NCI-H1105 treated with DMSO at 0.1 percent for 48 hours (cell line): ENCODE measurements at places on chromosomes 6 and 20.
A peak's percentile ranks its signal among the peaks of the same experiment; 100 is the strongest.

DNA sequence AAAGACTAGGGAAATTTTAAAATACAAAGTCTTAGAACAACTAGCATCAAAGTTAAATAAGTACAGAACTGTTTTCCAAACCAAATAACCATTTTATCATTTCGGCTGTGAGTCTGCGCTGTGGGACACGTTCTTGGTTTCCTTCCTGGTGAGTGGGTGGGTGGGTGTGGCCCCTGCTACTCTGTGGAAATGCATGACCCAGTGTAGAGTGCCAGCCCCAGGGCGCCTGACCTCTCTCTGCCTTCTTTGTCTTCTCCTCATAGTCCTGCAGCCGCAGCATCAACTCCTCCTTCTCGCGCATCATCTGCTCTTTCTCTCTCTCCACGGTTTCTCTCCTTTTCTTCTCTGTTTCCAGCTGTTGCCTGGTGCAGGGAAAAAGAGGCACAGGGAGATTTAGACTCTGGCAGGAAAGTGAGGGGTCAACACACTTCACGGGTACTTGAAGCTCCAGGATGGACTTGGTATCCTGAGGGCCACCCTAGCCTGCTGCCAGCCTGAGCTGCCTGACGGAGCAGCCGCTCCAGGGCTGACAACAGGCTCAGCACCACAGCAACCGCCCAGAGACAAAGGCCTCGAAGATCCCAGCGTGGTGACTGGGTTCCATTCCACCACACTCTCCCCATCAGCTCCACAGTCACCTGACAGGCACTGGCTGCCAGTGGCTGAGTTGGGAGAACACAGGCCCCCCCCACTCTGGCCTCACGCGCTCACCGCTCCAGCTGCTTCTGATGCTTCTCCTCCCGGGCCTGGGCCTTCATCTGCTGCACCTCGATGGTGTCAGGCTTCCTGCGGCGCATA, 48.4 kb downstream of the EZR start:
- DNase-seq: peak; percentile 43

- no peak for DNase-seq
These were observed 27.7 kb upstream of the EDN1 start for GRCh38 chr6:12262236-12263061.

GRCh38 chr6:116012471-116012949, 48.2 kb downstream of the FRK start:
- DNase-seq: no peak

- no peak for DNase-seq
These were observed 246.0 kb downstream of the EYA4 start for GRCh38 chr6:133487174-133487573.

DNA sequence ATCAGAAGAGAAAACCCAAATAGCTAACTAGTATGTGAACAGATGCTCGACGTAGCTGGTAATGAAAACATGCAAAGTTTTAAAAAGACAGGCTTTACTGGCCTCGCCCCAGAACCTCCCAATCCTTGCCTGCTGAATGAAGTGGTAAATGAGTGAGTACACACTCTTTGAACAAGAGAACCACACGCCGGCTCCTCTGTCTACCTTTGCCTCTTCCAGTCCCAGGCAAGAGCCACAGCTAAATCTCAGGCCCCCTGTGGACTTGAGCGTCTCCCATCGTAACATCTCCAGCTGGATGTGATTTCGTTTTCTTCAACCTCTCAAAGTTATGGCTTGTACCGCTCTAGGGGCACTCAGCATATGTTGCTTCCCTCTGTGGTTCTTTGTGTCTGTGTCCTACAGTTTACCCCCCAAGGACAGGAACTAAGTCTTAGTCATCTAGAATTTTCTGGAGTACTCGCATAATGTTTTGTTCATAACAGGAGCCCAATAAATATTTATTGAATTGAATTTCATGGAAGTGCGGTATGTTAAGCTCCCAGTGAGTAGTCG, 153.2 kb upstream of the TAB2 start:
- no peak for DNase-seq

GRCh38 chr6:18053555-18054445, 66.4 kb upstream of the KIF13A start:
- DNase-seq: no peak

GRCh38 chr6:75272145-75272840, 12.3 kb downstream of the TMEM30A start:
- peak; percentile 18 for DNase-seq

GRCh38 chr6:85579581-85579980, 14.1 kb downstream of the SNX14 start:
- DNase-seq: no peak

GRCh38 chr6:108779536-108780275, 68.5 kb upstream of the ARMC2 start:
- DNase-seq: no peak

DNA sequence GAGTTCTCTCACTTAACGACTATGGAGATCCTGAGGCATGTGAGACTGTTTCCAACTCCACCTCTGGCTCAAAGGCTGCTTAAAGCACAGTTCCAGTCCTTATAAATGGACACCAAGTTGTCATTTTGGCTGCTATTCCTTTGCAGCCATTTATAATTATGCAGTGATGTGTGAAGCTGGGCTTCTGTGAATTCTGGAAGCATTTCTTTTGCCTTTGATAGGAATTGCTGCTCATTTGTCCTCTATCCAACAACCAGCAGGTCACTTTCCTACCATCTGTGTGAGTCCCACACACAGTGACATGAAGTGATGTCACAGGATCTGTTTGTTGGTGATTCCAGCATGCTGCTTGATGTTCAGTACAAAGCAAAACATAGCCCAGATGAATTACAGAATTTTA, 28.5 kb upstream of the EFHC1 start:
- no peak for DNase-seq

DNA sequence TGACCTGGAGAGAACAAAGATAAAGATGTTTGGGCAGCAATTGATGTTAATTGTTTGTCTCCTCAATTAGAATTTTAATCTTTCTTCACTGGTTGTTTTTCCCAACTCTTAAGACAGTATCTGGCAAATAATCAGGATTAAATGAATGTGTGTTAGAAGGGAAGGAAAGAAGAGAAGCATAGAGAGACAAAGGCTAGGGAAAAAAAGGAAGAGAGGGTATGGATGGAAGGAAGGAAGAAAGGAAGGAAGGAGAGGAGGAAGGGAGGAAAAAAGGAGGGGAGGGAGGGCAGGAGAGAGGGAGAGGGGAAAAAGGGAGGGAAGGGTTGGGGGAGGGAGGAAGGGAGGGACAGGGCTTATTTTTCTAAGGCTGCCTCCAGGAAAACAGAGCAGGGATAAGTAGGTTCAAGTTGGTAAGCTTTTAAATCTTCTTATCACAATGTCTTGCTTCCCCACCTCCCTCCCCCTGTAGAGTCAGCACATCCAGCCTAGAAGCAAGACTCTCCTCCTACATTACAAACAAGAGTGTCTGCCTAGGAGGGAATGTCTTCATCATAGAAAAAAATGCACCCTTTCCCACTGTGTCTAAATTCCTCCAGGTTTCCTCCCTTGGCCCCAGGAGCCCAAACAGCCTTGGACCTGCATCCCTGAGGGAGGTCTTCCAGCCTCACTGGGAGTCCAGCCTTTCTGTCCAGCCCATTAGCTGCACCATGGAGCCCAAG, 447.8 kb upstream of the JARID2 start:
- DNase-seq: no peak

DNA sequence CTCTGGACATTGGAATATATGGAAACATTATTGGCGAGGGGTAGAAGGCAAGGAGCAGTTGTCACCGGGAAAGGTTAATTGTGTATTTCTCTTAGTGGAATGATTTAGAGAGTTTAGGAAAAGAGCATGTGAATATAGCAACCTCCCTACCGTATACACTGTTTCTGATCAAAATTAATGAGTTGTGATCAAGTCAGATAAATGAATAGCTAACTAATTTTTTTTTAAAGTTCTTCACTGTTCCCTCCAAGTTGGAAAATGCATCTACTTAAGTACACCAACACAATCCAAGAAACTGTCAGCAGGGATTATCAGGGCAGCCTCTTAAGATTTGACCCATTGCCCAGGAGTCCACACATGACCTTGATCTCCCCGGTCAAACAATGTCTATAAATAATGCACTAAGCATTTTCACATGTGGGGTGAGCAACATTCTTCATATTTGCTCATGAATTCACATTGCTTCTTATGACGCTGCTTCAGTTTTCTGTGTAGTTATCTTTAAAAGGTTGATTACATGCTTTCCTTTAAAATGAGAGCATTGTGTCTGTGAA, 680.8 kb upstream of the NRSN1 start:
- no peak for DNase-seq

GRCh38 chr20:58853976-58854637, 1.6 kb downstream of the GNAS start:
- no peak for DNase-seq

- no peak for DNase-seq
These were observed 19.1 kb upstream of the HLA-DQB1 start for GRCh38 chr6:32685603-32686002.

GRCh38 chr6:149200282-149200945, 117.1 kb upstream of the TAB2 start:
- DNase-seq: no peak

GRCh38 chr6:138227316-138227781, 9.1 kb upstream of the PBOV1 start:
- no peak for DNase-seq

DNA sequence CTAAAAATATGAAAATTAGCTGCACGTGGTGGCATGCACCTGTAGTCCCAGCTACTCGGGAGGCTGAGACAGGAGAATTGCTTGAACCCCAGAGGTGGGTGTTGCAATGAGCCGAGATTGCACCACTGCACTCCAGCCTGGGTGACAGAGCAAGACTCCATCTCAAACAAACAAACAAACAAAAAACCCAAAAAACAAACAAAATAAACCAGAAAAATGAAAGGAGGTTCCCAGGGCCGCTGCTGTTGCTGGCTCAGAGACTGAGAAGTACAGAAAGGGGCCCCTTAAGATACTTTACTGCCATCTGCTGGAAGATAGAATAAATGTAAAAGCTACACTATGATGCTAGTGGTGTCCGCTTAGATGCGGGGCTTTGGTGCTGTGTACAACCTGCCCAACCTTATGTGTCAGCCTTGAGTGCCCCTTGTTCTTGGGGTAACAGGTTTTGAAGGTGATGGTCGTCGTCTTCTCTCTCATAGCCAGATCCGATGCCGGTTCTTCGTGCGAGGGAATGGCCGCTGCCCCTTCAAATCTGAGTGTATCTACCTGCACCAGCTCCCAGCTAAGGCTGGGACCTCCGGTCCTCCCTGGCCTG, 2.8 kb upstream of the FANCE start:
- DNase-seq: peak; percentile 84

DNA sequence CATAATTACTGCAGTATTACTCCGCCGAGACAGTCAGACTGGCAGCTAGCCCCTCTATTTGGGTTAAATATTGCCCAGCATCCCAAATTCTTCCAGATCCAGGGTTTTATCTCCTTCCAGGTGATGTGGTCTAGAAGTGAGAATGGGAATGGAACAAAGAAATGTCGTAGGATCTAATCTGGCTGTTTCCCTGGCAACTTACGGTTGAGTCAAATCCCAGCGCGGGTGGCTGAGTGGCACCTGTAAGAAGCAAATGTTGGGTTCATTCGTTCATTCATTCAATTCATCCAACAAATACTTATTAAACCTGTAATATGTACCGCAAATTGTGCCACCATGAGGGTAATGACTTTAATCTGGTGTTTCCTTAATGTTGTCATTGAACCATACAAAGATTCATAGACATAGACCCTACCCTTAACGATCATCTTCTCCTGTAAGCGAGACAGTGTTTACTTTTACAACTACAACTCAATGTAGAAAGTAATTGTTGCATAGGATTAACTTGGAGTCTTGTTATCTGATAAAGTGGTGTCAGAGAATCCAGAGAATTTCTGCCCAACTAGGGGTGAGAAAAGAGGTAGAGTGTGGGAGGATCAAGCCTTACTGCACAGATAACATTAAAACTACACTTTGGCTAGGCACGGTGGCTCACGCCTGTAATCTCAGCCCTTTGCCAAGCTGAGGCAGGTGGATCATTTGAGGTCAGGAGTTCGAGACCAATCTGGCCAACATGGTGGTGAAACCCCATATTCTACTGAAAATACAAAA, 91.3 kb upstream of the ADGRF1 start:
- DNase-seq: no peak

- no peak for DNase-seq
These were observed 8.2 kb upstream of the RAE1 start for GRCh38 chr20:57342829-57343228.

- no peak for DNase-seq
These were observed 36.9 kb downstream of the CCN2 start for GRCh38 chr6:131914234-131914633.

DNA sequence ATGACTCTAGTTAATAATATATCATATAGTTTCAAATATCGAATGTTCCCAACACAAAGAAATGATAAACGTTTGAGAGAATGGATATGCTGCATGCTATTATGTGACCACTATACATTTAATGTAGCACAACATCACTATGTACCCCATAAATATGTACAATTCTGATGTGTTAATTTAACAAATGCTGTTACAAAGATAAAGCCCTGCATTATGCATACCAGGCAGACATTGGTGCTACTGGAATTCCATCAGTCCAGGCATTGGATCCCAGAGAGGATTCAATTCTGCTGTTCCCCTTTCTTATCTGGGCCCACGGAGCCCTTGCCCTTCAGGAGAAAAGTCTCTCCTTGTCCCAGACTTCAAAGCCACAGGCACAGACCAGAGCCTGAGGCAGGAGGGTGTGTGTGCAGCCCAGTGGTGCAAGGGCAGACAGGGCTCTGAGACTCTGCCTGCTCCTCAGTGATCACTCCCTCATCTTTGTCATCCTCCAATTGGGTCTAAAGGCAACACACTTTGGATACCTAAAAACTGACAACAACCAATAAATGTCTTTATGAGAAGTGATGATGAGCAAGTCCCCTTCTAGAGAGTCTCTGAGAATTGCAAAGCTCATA, 45.2 kb downstream of the PSMG4 start:
- no peak for DNase-seq

DNA sequence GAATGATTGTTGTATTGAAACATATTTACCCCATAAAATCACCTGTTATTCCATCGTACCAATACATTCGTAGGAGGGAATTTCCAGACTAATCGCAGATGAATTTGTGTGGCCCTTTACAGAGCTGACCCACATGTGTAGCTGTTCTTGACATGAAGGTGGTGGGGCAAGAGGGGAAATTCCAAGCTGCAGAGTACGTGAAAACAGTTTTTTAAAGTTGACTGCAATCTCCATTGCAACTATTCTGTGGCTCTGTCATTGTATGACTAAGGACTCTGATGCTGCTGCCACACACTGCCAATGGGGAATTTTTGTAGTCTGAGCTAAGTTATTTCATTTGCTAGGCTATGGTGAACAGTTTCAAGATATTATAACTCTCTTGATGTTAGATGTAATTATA, 46.4 kb upstream of the ADTRP start:
- DNase-seq: no peak
